Activated CD8-positive, alpha-beta memory T cell treated with anti-CD3 and anti-CD28 coated beads for 48 hours (primary cell): ENCODE measurements at places on chromosomes 2 and 18.

DNA sequence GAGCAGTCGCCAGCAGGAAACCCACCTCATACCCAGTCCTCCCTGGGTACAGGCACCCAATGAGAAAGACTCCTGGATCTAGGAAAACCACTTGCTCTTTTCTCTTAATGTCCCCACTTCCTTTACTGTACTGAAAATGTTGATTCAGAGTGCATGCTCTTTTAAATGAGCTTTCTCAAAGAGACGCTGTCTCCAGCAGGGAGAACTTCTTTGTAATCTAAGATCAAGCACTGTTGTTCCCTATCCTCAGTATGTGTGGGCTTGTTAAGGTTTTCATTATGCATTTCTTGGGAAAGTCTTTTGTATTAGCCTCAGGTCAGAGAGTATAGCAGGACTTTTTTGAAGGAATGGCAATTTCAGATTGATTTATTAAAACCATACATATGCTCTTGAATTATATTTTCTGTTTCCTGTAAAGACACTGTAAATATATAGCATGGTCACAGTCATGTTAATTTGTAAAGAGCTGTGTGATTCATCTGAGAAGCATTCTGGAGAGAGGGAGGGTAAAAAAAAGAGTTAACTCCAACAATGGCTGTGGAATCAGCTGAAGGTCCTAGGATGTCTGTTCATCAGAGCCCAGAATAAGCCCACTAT is 178.1 kb downstream of the MGAT5 start:
- no peak for DNase-seq

DNA sequence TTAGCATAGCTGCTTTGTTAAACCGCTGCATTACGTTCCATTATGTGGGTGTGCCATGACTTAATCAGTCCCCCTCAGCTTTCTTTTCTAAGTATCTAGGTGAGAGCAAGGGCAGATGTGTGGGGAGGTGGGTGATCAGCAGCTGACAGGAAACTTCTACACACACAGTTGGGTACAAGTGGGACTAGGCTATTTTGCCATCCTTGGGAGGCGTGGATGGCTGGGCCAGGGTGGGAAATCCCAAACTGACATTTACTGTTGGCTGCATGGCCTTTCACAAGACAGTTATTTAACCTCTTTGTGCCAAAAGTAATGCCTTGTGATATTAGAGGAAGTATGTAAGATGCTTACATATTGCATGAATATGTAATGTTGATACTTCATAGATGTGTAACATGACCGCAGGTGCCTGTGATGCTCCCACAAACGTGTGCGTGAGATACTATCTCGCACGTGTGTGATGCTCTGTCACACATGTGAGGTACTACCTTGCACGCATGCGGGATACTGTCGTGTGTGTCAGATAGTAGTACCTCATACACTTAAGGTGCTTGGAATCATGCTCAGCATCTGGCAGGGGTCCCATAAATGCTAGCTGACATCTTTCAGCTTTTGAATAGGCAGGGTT is 314.5 kb downstream of the PRKCE start:
- DNase-seq, result no peak

- DNase-seq, result no peak
Observed at GRCh38 chr2:12835733-12836132, 119.0 kb downstream of the TRIB2 start.

GRCh38 chr2:168139852-168140251 is 107.5 kb downstream of the STK39 start:
- DNase-seq, result no peak

GRCh38 chr2:196389670-196390069 is 218.3 kb upstream of the STK17B start:
- DNase-seq, result no peak

DNA sequence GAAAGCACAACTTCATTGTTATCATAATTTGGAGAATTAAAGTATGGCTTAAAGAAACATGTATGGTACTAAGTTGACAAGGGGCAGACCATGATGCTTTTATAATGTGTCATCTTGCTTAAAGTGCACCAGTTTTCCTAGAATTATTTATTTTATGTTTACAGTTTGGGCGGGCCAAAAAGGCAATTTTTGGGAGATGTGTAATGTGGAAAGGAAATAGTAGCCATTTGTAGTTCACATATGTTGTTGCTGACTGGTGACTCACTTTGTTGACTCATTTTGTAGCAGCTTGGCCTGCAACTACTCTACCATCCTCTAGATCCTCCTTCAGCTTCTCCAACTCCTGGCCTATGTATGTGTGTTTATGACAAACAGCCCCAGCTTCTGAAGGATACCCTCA is 7.7 kb downstream of the ZSCAN30 start:
- DNase-seq, result no peak

- no peak for DNase-seq
Observed at GRCh38 chr2:158828378-158829164, 33.5 kb downstream of the DAPL1 start.

GRCh38 chr2:65075176-65075575 is 19.0 kb downstream of the CEP68 start:
- no peak for DNase-seq

GRCh38 chr2:42055573-42056514 is 8.0 kb downstream of the PKDCC start:
- no peak for DNase-seq

DNA sequence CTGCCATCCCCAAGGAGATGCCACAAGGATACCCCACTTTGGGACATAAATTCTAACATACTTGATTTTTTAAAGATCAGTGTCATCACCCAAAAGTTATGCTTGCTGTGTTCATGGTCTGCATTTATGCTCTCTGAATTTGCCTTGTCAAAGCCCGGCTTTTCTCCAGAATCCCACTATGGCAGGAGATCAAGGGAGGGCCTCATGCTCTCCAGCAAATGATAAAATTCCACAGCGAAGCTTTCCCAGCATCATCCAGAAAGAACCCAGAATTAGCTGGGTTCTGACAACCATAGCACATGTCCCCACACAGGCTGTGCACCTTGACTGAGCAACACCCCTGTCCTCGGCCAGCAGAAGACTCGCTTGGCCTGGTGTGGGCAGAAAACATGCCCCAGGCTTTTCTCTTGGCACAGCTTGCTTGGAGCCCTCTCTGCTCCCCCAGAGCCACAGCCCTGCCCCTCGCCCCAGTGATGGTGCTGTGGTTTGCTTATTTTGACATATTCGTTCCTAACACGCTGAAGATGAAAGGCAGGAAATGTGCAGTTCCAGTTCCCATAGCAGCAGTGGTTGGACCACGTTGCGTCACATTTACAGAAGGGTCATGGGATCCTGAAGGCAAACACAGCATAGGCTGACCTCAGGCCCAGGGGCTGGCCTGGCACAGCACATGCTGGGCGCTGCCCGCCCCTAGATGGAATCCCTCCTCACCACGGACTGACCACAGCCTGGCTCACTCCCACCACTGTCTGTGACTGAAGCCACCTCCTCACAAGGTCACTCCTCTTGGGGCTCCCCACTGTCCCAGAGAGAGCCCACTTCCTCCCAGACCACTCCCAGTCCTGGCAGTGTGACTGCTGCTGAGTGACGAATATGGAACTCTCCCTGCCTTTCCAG is 14.1 kb upstream of the CHRNA1 start:
- DNase-seq, result peak; percentile 39

- no peak for DNase-seq
Observed at GRCh38 chr2:73703675-73704074, 33.5 kb downstream of the TPRKB start.

GRCh38 chr2:129004485-129004884 is 685.8 kb upstream of the HS6ST1 start:
- no peak for DNase-seq

DNA sequence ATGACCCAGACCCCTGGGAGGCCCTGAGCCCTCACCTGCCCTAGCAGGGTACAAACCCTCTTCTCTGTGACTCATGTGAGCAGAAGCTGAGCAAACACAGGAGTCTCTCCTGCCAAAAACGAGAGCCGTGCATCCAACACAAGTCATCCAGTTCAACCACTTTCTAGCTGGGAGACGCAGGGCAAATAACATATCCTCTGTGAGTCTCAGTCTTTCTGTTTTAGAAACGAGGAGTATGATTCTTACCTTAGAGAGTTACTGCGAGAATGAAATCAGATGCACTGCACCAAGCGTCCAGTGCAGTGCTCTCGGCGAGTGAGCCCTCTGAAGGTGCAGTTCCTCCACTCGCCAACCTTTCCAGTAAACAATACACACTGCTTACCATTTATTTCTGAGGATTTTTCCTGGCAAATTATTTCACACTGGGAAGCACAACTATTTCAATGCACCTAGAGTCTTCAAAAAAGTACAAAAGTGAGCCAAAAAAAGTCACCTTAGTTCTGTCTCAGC is 331.8 kb upstream of the MYT1L start:
- DNase-seq, result no peak
